Activated CD4-positive, alpha-beta memory T cell treated with anti-CD3 and anti-CD28 coated beads, Interleukin-2, amount 10 ng/mL, durations not matched to agents 7 days and 5 days (primary cell): ENCODE measurements at places on chromosomes 4 and X. TPM values are rescaled to one million over a fixed set of nuclear protein-coding genes. Genes with fewer than 3 reads are reported as not detected.

The TKTL2 gene
- total RNA-seq, result not detected

The MAGEC2 gene
- total RNA-seq, result not detected

The DDX53 gene
- not detected for total RNA-seq

The SRPX gene
- total RNA-seq, result 0.25 TPM

DNA sequence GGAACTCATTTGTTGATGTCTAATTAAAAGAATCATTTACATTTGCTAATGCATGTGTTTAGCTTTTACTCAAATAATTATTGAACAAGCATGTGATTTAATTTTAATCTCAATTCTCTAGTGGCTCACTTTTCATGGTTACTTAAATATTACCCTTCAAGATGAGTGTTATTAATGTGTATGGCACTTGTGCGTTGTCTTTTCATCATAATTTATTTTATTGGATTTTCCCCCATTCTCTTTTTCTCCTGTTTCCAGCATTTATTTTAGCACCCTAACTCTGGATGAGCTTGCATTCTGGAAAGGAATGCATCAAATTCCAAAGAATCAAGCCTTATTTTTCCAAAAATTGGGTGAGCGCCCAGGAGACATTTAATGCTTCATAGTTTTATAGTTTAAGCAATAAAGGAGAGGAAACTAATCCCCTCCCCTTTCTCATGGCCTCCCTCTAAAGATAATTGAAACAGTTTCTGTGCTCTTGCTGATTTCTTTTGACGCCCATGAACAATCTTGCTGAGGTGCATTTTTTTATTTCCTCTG lies 191.1 kb upstream of the FAT4 start:
- DNase-seq, result no peak

- DNase-seq, result no peak
Observed at GRCh38 chr4:84870398-84871163, 95.9 kb downstream of the WDFY3 start.

DNA sequence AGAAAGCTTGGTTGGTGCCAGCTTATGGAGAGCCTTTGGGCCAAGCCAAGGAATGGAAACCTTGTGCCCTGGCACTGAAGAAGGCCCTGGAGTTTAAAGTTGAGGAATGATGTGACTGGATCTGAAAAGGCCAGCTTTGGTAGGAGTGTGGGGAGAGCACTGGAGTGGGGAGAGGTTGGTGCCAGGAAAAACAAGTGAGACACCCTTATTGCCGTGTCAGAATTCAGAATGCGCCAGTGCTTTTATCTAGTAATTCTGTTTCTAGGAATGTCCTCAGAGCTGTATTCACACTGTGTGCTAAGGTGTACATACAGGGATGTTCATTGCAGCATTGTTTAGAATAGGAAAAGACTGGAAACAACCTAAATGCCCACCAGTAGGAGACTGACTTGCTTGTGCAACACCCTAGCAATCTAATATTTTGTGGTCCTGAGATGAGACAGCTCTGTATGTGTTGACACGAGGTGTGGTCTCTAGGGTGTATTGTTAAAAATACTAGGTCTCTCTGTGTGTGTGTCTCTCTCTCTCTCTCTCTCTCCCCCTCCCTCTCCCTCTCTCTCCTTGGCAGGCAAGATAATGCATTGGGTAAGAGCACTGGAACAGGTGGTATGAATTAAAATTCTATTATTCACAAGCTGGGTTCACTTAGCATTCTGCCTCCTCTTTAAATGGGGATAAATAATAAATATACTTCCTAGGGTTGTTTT lies 107.8 kb downstream of the GATB start:
- no peak for DNase-seq

DNA sequence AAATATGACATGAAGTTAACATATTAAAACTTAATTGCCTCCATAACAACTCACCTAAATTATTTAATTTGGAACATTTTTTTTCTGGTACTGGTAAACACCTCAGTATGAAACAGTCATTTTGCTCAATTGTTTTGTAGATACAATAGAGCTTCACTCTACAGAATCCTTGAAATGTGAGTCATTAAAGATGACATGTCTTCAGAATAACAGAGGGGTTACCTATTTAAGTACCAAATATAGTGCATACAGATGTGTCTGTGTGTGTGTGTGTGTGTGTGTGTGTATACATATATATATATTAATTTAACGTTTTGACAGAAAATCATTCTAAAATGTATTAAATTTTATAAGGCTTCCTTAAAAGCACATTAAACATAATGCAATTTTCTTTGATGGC lies 297.6 kb downstream of the INPP4B start:
- no peak for DNase-seq

GRCh38 chrX:126695375-126695896 lies 124.1 kb upstream of the PRR32 start:
- no peak for DNase-seq

DNA sequence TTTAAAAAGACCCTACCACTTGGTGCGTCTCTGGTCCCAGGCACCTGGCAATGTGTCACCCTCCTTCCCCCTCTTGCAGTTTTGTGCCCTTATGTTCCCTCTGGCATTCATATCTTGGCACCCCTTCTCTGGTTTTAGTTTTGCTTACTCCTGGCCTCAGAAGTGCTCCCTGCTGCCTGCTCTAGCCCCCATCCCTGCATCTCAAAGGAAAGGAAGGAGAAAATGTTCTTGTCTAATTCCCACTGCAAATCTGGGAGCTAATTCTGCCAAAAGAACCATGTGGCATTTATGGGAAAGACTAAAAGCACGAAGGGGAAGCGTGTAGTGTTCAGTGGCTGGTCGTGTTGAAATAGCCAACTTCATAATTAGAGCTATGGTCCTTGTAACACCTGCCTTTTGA lies 340.1 kb upstream of the RPS6KA3 start:
- no peak for DNase-seq

- no peak for DNase-seq
Observed at GRCh38 chr4:5933116-5933515, 40.2 kb upstream of the CRMP1 start.

DNA sequence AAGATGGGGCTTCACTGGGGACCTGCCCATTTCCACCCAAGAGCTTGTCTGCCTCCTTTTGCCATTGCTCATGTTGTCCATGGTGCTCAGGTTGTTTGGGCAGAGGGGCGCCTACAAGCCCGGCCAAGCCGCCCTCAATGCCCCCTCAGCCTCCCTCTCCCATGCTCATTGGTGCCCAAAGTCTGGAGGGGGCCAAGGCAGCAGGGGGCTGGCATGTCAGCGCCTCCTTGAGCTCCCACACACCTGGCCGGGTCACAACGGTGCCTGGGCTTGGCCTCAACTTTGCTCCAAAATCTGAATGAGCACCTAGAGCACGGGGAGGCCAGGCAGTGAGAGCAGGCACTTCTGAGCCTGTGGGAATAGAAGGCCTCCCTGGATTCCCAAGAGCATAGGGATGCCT lies 1598.8 kb downstream of the PCDH7 start:
- no peak for DNase-seq

GRCh38 chr4:30757357-30757756 lies 37.2 kb downstream of the PCDH7 start:
- no peak for DNase-seq

- DNase-seq, result no peak
Observed at GRCh38 chr4:148017801-148018200, 285.9 kb downstream of the ARHGAP10 start.

- DNase-seq, result no peak
Observed at GRCh38 chr4:184110452-184111224, 107.0 kb downstream of the ENPP6 start.

GRCh38 chr4:53786632-53787031 lies 195.3 kb upstream of the LNX1 start:
- no peak for DNase-seq

GRCh38 chrX:143500751-143501150 lies 16.5 kb downstream of the SPANXN3 start:
- no peak for DNase-seq

DNA sequence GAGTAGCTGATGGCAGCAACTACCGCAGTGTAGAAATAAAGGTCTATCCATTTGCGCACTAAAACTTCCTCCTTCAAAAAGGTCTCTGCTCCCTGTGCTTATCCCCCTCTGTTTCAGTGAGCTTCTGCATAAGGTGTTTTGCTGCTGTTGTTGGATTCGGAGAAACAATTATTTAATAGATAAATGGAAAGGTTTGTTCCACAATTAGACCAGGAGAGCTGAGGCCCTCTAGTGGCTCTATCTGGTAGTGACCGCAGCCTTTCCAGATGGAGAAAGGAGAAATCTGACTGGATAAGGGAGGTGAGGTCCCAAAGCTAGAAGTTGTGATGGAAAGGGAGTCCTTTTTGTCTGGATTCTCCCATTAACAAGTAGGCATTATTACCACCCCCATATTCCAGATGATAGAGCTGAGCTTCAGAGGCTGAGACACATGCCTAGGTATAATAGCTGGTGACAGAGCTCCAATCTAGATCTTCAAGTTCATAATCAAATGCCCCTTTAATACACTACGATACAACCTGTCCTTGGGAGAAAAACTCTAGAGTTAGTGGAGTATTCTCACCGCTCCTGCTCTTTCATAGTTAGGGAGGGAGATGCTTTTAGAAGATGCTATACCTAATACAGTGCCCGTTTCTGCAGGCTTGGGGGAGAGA lies 5.1 kb upstream of the GABRQ start:
- DNase-seq, result peak; percentile 21

DNA sequence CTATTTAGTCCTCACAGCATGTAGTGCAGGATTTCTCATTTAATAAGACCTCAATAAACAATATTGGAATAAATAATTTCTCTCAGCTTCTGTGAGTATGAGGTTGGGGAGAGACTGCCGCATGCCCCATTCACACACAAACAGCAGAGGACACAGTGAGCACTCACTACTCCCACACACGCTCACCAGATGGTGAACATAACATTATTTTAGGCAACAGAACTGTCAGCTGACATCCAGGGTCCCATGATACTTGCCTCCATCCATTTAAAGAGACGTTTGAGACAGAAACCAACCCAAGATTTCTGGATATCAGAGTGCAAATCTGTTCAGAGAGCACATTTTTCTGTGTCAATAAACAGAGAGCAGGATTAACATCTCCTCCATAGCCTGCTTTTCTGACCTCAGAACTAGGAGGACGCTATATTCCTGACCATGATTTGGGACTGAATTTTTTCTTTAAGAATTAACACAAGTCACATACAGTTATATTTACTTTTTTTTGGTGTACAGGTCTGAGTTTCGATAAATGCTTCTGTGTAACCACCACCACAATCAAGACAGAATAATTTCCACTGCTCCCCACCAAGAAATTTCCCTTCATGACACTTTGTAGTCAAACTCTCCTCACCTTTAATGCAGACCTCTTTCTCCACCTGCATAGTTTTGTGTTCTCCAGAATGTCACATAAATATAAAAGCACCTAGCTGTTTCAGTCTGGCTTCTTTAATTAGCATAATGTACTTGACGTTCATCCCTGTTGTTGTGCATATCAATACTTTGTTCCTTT lies 16.7 kb downstream of the GPRIN3 start:
- peak; percentile 43 for DNase-seq

DNA sequence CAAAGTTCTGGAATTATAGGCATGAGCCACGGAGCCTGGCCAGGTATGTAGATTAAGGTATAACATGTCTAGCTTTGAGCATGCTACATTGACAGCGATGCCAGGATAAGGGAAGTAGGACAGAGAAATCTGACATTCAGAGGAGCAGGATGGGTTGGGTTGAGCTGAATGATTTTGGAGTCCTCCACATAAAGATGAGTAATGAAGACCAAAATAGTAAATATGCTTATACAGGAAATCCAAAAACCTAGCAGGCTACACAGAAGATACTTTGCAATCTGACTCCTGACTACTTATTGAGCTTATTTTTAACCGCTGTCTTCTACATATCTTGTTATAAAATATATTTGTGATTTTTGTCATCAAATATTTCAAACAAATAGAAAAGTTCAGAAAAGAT lies 69.7 kb downstream of the PDGFC start:
- no peak for DNase-seq

DNA sequence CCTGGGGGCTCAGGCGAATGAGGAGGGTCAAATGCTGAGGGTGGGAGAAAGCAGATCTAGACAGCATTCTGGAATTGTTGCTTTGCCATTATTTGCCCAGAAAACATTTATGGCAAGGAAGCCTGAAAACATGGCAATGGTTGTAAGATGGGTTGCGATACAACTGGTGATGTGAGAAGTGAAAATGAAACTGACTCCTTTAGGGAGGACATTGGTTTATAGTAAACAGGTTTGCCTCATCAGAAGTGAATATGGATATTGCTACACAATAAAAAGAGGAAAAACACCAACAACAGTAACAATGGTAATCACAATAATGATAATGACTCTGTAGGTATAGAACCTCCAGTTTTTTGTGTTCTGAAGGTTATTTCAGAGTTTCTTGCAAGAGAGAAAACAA lies 107.0 kb upstream of the TBC1D9 start:
- DNase-seq, result no peak

GRCh38 chr4:17447675-17448298 lies 64.1 kb downstream of the QDPR start:
- DNase-seq, result peak; percentile 60
